ENCODE measurements at places on chromosomes 3 and 15.
A peak's percentile ranks its signal among the peaks of the same experiment; 100 is the strongest.

GRCh38 chr3:193317682-193318300 is 60.8 kb downstream of the ATP13A5 start:
- DNase-seq = no peak
- no peaks in the 10 kb centered on the region for H3K36me3 ChIP-seq
- no peaks in the 10 kb centered on the region for H3K4me1 ChIP-seq
- no peak overlapping the region for H3K4me3 ChIP-seq
- no peak overlapping the region for H3K27ac ChIP-seq

- DNase-seq = no peak
- no peaks in the 10 kb centered on the region for H3K27me3 ChIP-seq
- no peak overlapping the region for H3K4me3 ChIP-seq
- H3K36me3 ChIP-seq = no peaks in the 10 kb centered on the region
- H3K27ac ChIP-seq = no peak overlapping the region
These were observed 241.0 kb upstream of the GBE1 start for GRCh38 chr3:82002491-82002890.

GRCh38 chr3:143612541-143612940 is 235.7 kb downstream of the SLC9A9 start:
- H3K4me1 ChIP-seq = no peaks in the 10 kb centered on the region
- H3K27ac ChIP-seq = no peak overlapping the region
- H3K36me3 ChIP-seq = no peaks in the 10 kb centered on the region
- DNase-seq = no peak
- no peak overlapping the region for H3K4me3 ChIP-seq
- no peaks in the 10 kb centered on the region for H3K27me3 ChIP-seq

- no peaks in the 10 kb centered on the region for H3K27me3 ChIP-seq
- DNase-seq = no peak
- peaks cover 13% of the 10 kb centered on the region for H3K36me3 ChIP-seq
- H3K4me3 ChIP-seq = no peak overlapping the region
These were observed 3.6 kb downstream of the MAP4 start for GRCh38 chr3:48012659-48013058.

DNA sequence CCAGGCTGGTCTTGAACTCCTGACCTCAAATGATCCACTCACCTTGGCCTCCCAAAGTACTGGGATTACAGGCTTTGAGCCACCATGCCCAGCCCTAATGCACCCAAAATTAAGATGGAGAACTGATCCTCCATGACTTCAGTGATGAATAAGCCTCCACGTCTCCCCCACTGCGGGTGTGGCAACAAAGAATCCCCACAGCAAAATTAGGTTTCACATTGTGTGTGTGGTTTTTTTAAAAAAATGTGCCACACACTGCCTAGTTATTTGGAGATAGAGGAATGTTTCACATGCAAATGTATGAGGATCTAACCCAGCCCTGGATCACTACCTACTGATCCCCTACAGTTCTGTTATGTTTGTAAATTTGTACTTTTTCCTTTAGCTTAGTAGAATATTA is 17.3 kb downstream of the HDAC11 start:
- H3K36me3 ChIP-seq = no peaks in the 10 kb centered on the region
- H3K27ac ChIP-seq = no peak overlapping the region
- H3K4me3 ChIP-seq = no peak overlapping the region
- H3K27me3 ChIP-seq = no peaks in the 10 kb centered on the region
- DNase-seq = no peak

DNA sequence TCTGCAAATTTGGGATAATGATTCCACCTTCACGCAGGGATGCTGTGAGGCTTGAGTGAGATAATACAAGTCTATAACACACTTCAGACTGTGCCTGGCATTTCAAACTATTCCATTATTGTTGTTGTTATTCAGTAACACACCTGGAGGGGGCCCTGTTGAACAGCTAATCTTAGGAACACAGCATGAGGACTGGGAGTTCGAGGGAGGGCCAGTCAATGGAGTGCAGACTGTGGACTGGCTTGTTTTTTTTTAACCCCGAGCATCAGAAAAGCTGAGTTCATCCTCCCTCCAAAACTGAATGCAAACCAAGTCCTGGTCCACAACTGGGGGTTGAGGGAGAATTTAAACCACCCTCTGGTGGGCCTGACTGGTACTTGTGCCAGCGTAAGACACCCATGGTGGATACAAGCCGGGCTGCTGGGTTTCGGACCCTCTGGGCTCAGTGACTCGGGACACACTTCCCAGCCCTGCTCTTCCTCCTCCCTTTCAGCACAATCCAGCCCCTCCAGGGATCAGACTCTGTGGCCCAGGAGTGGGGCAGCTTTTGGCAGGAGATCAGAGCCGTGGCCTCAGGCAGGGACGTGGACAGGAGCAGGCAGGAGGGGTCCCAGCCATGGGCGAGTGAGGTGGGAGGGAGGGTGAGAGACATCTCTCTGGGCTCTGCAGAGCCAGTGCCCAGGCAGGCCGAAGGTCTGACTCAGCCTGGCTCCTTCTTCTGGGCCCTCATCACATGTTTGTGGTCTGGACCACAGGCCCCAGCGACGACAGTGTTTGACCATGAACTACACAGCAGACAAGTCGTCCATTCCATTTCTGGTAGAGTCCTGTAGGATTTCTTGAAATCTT is 36.3 kb upstream of the MEX3B start:
- H3K4me3 ChIP-seq = no peak overlapping the region
- H3K36me3 ChIP-seq = no peaks in the 10 kb centered on the region
- H3K27me3 ChIP-seq = peaks cover 4% of the 10 kb centered on the region
- DNase-seq = no peak
- H3K27ac ChIP-seq = no peak overlapping the region
- no peaks in the 10 kb centered on the region for H3K4me1 ChIP-seq

DNA sequence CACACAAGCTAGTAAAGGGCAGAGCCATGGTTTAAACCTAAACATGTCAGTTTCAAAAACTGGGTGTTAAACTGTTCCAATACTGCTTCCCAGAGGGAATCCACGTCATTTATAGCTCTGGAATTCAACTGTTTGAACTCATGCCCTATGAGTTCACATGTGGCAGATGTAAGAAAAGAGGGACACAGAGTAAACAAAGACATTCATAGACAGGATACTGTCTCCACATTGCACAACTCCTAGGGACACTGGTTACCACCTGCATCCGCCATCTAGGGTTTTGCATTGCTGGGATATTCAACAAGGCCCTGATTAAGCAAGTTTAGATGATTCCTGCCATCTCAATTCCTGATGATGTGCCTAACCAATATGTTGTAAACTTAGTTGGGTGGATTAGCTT is 134.1 kb upstream of the COL8A1 start:
- H3K4me3 ChIP-seq = no peak overlapping the region
- H3K27me3 ChIP-seq = no peaks in the 10 kb centered on the region
- no peak overlapping the region for H3K27ac ChIP-seq
- H3K4me1 ChIP-seq = peaks cover 3% of the 10 kb centered on the region
- no peaks in the 10 kb centered on the region for H3K36me3 ChIP-seq

DNA sequence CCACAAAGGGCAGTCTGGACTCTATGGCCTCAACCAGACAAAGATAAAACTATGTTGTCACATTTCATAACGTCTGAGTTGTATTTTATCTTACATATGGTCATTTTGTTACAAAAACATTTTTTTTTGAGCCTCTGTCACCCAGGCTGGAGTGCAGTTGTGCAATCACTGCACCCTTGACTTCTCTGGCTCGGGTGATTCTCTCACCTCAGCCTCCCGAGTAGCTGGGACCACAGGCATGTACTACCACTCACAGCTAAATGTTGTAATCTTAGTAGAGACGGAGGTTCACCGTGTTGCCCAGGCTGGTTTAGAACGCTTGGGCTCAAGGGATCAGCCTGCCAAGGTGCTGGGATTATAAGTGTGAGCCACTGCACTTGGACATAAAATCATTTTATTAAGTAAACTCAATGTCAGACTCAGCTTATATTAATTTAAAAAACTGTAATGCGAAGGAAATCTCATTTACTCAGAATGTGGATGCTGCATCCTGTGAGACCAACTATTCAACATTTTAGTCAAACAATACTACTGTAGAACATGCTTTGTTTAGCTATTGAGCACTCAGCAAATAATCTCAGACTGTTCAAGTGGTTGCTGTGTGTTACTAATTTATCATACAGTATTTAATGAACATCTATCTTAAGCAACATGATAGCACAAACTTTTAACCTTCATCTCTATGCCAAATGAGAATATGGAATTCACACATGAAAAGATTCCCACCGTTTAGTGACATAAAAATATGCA is 209.2 kb downstream of the TBL1XR1 start:
- no peaks in the 10 kb centered on the region for H3K36me3 ChIP-seq
- DNase-seq = no peak
- H3K4me3 ChIP-seq = no peak overlapping the region
- no peak overlapping the region for H3K27ac ChIP-seq
- peaks cover 3% of the 10 kb centered on the region for H3K4me1 ChIP-seq

DNA sequence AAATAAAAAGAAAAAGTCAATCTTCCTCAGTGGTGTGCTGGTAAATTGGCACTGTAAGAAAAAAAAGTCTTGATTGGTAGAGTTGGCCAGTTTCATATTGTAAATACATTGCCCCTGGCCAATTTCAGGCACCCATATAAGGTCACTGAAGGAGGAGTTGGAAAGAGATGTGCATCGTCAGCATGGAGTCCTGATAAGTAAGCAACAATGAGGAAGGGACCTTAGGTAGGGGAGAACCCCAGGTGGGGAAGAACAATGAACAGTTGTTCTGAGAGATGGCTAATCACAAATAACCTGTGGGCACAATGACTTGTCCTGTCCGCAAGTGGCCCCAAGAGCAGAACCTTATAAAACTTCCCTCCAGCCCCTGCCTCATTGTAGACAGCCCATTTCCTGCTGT is 8.6 kb upstream of the CYP8B1 start:
- H3K36me3 ChIP-seq = no peaks in the 10 kb centered on the region
- DNase-seq = peak; percentile 7
- H3K27ac ChIP-seq = no peak overlapping the region
- H3K27me3 ChIP-seq = peaks cover 30% of the 10 kb centered on the region
- H3K4me3 ChIP-seq = no peak overlapping the region
- H3K4me1 ChIP-seq = peaks cover 7% of the 10 kb centered on the region

All from activated CD8-positive, alpha-beta memory T cell treated with anti-CD3 and anti-CD28 coated beads, Interleukin-2, amount 10 ng/mL, durations not matched to agents 7 days and 5 days (primary cell).